ENCODE measurements at places on chromosomes 11 and 22.

GRCh38 chr11:132430429-132431062 is 1060.1 kb downstream of the NTM start:
- no peak for DNase-seq

DNA sequence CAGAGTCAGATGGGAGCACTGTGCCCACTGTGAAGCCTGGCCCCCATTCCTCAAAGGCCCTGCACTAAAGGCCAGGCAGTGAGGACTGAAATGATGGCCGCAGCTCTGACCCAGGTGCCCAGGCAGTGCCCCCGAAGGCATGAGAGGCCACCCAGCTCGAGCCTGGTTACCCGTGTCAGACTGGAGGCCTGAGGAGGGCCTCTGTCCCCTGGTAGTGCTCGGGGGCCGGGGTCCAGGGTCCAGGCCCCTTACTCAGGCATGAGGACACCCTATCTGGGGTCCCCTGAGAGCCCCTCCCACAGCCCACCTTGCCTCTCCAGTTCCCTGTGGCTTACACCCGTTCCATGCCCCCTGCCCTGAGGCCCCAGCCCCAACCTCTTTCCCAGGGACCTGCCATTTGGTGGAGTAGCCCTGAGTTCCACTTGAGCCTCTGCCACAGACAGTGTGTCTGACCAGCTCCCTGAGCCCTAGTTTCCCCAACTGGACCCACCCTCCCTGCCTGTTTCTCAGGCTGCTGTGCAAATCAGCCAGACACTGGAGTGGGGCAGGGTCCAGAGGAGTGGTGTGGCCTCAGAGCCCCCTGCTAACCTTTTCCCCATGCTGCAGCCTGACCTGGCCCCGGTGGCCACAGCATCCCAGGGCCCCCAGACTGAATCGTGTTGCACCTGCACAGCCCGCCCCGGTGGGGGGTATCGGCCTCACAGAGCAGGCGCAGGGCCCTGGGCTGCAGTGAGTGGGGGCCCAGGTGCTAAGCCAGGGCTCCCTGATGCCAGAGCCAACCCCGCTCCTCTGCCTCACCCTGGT is 10.8 kb upstream of the ANKRD13D start:
- no peak for DNase-seq

- no peak for DNase-seq
Observed at GRCh38 chr22:40727070-40727963, 48.0 kb downstream of the MCHR1 start.

GRCh38 chr11:111483431-111483830 is 28.8 kb downstream of the BTG4 start:
- no peak for DNase-seq

DNA sequence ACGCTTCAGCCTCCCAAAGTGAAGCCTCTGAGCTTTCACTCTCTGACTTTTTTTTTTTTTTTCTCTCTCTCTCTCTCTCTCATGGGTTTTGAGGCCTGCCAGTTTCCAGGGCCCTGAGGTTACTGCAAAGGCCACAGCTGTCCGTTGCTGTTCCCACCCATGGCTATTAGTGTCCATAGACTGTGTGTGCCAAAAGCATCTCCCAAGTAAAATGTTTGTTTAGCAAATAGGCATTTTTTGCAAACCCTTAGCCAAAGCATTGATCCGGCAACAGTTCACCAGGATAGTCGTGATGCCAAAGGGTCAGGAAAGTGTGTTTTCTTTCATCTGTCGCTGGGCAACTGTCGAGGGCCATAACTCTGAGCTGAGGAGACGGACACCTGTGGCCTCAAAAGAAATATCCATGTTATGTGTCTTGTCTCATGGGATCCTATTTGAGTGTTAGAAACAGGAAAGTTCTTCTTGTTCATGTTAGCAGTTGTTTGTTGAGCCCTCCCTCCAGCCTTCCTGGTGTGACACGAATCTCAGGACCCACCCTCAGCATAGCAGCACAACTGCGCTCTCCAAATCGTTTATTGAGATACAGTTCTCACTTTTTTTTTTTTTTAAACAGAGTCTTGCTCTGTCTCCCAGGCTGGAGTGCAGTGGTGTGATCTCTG is 18.4 kb downstream of the FADS2 start:
- DNase-seq, result no peak

GRCh38 chr11:62611705-62612365 is 740 bp downstream of the EML3 start:
- DNase-seq, result no peak

DNA sequence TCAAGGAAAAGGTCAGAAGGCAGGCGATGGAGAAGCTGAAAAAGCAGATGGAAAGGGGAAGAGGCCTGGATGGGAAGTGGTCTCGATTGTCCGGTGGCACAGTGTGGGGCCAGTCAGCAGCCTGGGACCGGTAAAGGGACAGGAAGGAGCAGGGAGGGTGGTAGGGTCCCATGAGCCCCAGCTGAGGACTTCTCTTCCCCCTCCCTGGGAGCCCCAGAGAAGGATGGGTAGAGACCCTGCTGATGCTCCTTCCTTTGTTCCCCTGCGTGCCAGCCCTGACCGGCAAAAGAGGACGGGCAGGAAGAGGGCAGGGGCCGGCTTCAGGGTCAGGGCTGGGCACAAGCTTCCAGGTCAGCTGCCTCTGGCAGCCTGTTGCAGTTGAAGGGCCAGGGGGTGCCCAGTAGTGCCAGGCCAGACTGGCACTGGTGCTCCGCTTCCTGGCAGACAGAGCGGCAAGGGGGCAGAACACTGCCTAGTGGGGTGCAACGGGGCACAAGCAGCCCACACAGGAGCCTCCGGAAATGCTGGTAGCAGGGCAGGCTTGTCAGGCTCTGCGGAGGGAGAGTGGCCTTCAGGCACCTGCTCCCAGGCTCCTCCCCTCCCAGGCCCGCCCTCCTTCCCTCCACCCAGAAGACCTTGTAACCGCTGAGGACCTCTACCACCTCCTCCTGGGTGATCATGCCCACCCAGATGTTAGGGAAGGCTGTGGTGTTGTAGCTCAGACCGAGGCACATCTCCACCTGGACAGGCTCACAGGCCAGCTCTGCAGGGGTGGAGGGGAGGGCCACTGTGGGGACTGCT is 739 bp upstream of the C1QTNF5 start:
- no peak for DNase-seq

DNA sequence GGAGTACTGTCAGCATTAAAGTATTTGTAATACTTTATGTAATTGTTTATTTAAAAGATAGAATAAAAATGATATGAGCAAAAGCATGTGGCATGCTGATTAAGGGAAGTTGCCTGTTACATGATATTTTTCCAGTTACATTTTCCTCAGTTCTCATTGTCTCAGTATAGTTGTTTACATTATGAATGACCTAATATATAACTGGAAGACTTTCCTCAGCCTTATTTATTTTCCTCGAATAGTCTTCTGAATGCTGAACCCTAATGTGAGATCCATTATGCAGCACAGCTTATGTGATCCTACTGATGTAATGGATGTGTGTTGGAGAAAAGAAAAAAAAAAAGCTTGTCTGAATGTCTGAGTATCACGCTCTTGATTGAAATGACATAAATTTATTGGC is 95.5 kb downstream of the LUZP2 start:
- DNase-seq, result no peak

DNA sequence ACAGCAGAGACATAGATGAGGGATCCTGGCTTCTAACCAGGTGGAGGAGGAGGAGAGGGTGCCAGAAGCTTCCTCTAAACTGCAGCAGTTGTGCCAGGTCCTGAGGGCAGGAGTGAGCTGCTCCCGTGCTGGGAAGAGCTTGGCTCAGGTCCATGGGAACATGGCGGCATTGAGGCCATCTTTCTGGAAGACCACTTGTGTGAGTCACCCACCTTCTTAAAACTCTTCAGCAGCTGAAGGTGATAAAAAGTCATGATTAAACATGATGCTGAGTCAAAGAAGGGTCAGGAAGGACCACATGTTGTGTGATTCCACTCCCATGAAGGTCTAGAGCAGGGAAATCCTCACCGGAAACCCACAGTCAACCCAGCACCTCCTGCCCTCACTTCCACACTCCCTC is 35.1 kb downstream of the LINC01488 start:
- DNase-seq, result no peak

- DNase-seq, result no peak
Observed at GRCh38 chr11:130052567-130052966, 17.1 kb upstream of the APLP2 start.

DNA sequence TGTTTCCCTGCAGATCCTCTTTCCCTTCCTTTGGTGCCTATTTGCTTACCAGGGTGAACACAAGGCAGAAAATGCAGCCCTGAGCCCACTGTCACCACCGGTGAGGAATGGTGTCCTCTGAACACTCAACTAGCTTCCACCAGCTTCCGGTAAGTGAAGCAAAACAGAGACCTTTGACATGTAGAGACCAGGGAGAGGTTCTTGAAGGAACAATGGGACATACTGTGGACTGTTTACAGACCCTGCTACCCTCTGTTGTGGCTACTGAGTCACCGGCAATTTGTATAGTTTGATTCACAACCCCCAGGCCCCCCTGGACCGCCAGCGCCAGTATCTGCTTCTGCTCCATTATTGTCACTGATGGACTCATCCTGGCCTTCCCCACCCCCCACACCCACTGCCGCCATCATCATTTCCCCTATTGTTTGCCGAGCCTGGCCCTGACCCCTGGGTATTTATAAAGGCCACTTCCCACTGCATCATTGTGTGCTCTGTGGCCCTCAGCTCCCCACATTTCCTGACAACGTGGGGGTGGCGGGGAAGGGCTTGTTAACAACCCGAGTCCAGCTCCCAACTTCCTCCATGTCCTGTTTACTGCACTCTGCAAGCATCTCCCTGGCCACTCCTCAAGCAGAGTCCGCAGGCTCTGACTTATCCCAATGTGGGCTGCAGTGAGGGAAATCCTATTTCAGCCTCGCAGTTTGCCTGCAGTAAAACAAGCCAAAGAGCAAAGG is 252.9 kb downstream of the ETS1 start:
- no peak for DNase-seq

GRCh38 chr11:86741484-86741835 is 58.9 kb upstream of the PRSS23 start:
- DNase-seq, result no peak

GRCh38 chr22:24008381-24009226 is 2.5 kb upstream of the CABIN1 start:
- no peak for DNase-seq

GRCh38 chr11:75233754-75234172 is 6.8 kb upstream of the TPBGL start:
- DNase-seq, result peak; percentile 80

GRCh38 chr11:106381895-106382294 is 304.4 kb downstream of the AASDHPPT start:
- no peak for DNase-seq
